H4 (cell line): ENCODE measurements at places on chromosomes 6 and 20.

DNA sequence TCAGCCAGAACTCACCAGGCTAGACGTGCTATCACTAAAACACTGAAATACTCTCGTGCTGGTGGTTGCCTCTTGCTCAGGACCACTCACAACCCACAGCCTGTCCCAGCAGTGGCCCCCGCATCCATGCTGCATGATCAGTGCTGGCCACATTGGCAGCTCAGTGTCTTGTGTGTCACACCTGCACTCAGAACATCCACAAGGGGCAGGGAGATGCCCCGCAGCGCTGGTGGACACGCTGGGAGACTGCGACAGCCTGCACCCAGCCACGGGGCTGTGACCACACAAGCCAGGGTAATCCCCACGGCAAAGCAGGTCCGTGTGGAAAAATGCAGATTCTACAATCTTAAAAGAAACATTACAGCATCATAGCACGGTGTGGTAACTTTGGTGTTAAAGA lies 23.9 kb upstream of the APMAP start:
- DNase-seq, result no peak

- DNase-seq, result no peak
Observed at GRCh38 chr20:1381753-1382591, 10.9 kb downstream of the FKBP1A start.

GRCh38 chr6:158009114-158009891 lies 27.6 kb downstream of the SYNJ2 start:
- no peak for DNase-seq

GRCh38 chr6:165872311-165872710 lies 209.3 kb upstream of the PDE10A start:
- no peak for DNase-seq

- DNase-seq, result no peak
Observed at GRCh38 chr6:17972074-17972952, 15.1 kb downstream of the KIF13A start.

GRCh38 chr6:38774929-38775707 lies 60.0 kb downstream of the DNAH8 start:
- no peak for DNase-seq

GRCh38 chr6:108293527-108294296 lies 1.1 kb upstream of the AFG1L start:
- no peak for DNase-seq

DNA sequence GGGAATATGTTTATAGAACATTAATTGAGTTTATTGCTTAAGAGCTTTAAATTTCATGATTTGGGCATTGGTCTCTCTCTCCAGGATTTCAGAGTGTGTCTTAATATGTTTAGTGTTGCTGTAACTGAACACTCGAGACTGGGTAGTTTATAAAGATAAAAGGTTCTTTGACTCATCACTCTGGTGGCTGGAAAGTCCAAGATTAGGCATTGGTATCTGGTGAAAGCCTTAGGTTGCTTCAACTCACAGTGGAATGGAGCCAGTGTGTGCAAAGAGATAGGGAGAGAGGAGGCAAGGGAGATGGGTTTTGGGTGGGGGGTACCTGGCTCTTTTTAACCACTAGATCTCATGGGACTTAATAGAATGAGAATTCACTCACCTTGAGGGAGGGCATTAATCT lies 35.6 kb upstream of the DTNBP1 start:
- no peak for DNase-seq

DNA sequence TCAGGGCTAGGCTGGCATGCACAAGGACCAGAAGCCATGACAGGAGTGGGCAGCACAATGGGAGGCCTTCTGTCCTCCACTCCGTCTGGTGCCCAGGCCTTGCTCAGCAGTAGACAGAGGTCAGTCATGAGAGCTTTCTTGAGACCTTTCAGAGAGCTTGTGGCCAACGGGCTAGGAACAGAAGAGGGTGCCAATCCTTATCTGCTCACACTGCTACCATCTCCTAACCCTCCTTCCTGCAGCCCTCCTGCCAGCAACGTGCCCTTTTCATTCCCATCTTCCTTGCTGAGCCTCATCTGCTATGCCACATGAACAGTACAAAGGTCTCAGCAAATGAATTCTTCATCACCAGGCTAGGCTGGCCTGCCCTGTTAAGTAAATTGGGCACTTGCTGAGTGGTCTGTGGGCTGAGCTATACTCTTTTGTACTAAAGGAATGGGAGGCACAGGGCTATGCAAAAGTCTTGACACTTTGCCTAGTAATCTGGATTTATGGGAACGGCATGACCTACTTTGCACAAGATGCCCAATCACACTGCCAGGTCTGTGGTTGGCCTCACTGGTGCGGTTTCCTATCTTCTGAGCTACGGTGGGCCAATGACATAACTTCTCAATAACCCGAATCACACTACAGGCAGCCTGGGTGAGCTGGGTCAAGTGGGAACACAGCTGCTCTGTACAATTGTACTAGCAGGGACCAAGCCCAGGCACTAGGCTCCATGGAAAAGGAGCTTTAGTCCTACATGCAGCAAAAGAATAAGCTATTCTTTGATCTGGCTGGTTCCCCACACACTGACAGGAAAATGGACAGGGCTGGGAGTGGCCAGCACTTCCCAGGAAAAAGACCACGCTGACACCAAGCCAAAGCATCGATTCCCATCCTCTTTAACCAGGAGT lies 47.8 kb downstream of the ELOVL5 start:
- DNase-seq, result peak; percentile 85

GRCh38 chr20:19335341-19335740 lies 122.9 kb downstream of the SLC24A3 start:
- DNase-seq, result no peak

DNA sequence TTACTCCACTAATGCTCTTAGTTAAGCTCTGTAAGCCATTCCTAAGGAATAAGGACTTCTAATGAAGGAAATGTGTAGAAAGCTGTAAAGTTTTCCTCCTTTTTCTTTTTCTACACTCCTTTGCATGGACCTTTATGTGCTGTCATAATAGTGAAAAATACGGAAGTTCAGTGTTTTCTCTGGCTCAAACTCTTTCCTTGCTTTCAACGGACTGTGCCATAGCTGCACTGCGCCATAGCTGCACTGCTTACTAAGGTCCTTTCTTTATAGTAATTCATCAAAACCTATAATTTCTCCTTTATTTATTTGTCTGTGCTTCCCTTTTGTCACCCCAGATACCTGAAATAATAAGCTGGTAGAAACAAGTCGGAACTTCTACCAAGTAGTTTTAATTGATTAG lies 67.3 kb downstream of the RNF144B start:
- DNase-seq, result no peak

DNA sequence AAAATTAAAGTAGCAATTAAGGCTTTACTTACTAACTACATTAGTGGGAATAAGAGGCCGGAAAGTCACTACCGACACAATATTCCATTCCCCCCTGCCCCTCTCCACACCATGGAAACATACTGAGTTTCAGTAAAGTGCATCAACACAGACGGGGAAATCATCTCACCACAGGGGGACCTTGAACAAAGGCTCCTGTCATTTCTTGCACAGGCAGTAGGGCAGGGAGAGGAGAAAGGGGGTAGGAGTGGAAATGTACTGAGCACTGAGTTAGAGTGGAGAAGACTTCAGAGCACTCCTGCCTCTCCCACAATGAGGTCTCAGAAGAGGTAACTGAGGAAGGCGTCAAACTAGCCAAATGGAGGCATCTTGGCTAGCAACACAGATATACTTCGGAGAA lies 1426.9 kb upstream of the EYS start:
- no peak for DNase-seq

GRCh38 chr6:50185006-50185405 lies 135.3 kb upstream of the DEFB112 start:
- DNase-seq, result no peak

DNA sequence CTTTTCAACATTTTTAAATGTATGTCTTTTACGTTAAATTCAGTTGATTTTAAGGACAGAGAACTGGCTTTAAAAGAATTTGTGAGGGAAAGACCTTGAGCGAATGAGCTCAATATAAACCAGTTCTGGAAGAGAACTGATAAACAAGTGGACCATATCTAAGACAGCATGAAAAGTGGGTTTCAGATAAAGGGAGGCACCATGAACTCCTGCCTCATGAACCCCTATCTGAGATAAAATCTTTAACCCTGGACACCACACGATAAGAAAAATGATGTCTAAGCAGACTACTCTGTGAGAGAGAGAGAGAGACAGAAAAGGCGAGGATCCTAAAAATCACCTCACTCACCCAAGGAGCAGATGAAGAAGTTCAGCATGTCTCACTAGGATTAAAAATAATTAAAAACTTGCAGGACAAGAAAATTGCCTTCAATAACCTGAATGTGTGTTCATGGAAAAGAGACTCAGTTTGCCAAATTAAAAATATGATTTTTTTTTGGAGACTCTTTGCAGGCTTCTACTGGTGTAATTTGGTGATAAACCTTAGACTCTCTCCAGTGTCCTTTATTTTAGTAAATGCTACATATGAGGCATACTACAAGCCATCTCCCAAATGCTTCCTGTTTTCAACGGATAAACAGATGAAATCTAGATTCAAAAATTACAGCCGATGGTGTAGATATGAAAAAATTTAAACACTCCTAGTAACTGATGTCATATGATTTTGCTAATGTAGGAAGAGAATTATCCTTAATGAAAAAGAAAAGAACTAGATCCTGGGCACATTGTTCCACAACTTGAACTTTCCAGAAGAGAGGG lies 299.5 kb downstream of the ADGB start:
- no peak for DNase-seq

GRCh38 chr6:32906539-32906938 lies 34.3 kb downstream of the HLA-DMB start:
- DNase-seq, result no peak

DNA sequence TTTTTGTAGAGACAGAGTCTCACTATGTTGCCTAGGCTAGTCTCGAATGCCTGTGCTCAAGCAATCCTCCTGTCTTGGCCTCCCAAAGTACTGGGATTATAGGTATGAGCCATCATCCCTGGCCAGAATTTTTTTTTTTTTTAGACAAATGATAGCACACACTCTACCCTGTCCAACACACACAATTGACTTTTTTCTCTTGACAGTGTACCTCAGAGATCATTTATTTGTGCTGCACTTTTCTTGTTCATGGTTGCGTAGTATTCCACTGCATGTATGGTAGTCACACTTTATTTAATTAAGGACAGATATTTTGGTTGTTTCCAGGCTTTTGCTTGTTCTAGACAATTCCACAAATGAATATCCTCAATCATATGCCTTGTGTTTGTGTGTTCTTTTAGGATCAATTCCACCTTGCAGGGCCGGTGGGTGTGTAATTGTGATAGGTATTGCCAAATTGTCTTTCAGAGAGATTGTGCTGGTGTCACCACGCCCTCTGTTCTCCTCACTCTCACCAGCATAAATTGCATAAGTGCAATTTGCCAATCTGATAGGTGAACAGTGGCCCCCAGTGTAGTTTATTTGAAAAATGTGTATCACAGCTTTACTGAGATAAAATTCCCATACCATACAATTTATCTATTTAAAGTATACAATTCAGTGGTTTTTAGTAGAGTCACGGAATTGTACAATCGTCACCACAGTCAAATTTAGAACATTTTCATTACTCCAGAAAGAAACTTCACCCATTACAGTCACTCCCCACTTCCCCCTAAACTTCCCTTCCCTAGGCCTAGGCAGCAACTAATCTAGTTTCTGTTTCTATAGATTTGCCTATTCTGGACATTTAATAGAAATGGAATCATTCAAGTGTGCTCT lies 20.1 kb downstream of the SRC start:
- no peak for DNase-seq

- no peak for DNase-seq
Observed at GRCh38 chr6:24844903-24845302, 46.2 kb upstream of the ARMH2 start.

GRCh38 chr6:142878407-142878806 lies 66.6 kb downstream of the HIVEP2 start:
- no peak for DNase-seq

- no peak for DNase-seq
Observed at GRCh38 chr6:161327360-161327953, 53.6 kb upstream of the AGPAT4 start.

- DNase-seq, result no peak
Observed at GRCh38 chr20:44218446-44218845, 7.9 kb upstream of the OSER1 start.

- DNase-seq, result no peak
Observed at GRCh38 chr6:112576423-112576822, 229.3 kb downstream of the RFPL4B start.

DNA sequence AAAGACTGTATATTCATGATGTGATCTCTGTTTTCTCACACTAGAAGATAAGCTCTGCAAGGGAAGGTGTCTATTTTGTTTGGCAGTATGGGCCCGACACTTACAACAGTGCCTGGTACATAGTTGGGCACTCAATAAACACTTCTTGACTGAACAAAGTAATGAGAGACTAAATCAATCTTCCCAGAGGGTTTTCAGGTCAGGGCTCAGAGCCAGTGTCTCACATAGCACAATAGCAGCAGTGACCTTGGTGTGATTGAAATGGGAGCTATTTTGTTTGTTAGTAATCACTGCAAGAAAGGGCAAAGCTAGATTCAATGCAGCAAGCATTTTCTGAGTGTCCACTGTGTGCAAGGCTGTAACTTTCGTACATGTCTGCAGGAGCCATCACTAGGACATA lies 26.4 kb upstream of the GCM1 start:
- no peak for DNase-seq

DNA sequence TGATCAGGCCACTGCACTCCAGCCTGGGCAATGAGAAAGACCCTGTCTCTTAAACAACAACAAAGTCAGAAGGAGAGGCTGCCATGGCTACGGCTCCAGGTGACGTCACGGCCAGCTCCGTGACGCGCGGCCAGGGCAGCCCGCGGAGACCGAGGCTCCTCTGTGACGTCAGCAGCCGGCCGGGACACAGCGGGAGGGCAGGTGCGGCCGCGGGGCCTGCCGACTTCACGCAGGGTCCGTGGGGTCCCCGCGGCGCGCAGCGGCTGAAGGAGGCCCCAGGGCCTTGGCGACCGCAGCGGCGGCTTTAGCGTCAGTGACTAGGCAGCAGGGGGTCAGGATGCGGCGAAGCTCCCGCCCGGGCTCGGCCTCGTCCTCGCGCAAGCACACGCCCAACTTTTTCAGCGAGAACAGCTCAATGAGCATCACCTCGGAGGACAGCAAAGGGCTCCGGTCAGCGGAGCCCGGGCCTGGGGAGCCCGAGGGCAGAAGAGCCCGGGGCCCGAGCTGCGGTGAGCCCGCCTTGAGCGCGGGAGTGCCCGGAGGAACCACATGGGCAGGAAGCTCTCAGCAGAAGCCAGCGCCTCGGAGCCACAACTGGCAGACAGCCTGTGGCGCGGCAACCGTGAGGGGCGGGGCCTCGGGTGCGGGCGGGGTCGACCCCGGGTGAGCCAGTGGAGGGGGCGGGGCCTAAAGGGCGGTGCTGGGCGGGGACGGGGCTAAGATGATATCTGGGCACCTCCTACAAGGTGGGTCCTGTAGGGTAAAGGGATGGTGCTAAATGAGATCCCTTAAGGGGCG lies at the start of gene SPAG4:
SPAG4 (plus strand) TSS at position 163 of the 798 bp plus-strand sequence; CDS start at position 338, 175 bp downstream.
- DNase-seq, result peak; percentile 70

DNA sequence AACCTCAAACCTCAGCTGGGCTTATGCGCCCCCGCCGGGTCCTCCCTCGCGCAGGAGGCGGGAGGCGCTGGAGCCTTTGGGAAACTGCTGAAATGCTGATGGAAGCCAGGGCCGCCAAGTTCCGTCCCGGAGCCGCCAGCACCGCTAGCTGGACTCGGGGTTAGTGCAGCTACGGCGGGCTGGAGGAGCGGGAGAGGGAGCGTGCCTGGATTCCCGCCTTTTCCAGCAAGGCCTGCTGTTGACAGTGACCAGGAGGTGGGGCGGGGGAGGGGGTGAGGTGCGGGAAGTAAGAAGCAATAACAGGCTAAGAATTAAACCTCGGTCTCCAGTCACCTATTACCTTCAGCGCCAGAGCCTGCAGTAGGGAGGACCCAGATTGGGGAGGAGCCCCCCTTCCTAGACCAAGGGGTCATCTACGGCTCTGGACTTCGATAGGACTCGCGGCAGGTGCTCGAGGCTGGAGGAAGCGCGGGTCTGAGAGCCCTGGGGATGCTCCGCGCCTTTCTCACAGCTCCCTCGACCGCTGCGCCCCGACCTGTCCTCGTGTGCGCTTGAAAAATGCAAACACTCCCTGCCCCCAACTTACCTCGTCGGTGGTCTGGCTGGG lies 20.5 kb downstream of the COL9A1 start:
- no peak for DNase-seq
